Myocyte (in vitro differentiated cells): ENCODE measurements at places on chromosomes 7 and 10. TPM values are rescaled to one million over a fixed set of nuclear protein-coding genes. Genes with fewer than 3 reads are reported as not detected.
A peak's percentile ranks its signal among the peaks of the same experiment; 100 is the strongest.

- peak; percentile 79 for DNase-seq
Measured at GRCh38 chr10:48658243-48658974, 26.3 kb upstream of the WDFY4 start.

- no peak for DNase-seq
Measured at GRCh38 chr7:23003505-23004246, 10.3 kb downstream of the HYCC1 start.

GRCh38 chr7:108072739-108073138, 57.4 kb downstream of the LAMB4 start:
- no peak for DNase-seq

GRCh38 chr10:79435271-79436065, 10.0 kb downstream of the ZCCHC24 start:
- DNase-seq = peak; percentile 34

Gene ITPRID1
- not detected in 2 replicates for total RNA-seq

GRCh38 chr10:90889636-90890035, 17.9 kb downstream of the RPP30 start:
- no peak for DNase-seq

DNA sequence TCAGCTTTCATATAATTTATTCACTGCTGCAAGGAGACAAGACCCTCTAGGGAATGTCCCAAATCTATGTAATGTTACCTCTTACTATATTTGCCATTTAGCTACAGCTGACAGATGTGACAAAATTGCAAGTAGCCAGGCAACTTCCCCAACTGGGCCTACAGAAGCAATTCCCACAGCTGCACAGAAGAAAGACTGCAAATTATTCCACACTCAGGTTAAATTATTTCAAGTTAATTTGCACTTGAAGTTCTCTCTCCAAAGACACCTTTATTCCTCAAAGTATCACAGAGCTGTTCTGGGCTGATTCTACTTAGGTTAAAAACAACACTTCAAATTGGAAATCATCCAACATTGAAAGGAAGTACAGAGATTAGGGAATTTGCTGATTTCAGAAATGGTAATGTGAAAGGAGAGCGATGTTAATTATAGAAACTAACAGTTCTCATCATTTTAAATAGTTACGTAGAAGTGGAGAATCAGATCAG, 133.6 kb downstream of the THSD7A start:
- DNase-seq = no peak

Gene MRC1
- total RNA-seq = 0.05 TPM in 2 replicates

GRCh38 chr7:30674420-30674819, 7.8 kb downstream of the CRHR2 start:
- no peak for DNase-seq

GRCh38 chr7:104983076-104983577, 30.9 kb upstream of the KMT2E start:
- no peak for DNase-seq

DNA sequence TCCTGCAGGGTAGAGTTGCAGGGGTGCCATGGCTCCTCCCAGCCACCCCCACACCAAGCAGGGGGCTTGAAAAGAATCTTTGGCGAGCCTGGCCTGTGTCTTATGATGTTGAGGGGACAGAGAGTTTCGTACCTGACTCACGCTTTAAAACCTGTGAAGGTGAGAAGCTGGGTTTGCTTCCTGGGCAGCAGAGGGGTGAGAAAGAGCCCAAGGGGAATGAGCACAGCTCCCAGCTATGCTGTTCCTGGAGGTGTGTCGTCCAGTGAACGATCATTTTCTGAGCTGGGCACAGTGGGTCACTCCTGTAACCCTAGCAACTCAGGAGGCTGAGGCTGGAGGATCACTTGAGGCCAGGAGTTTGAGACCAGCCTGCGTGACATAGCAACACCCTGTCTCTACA, 13.5 kb upstream of the ADRB1 start:
- no peak for DNase-seq

Gene ACTR3C
- 0.32 TPM in 1 of 2 replicates, not detected in the other for total RNA-seq

GRCh38 chr7:142878315-142878714, 7.2 kb downstream of the TRPV6 start:
- DNase-seq = no peak

Gene FANK1
- total RNA-seq = 1.4 and 2.5 TPM in 2 replicates

DNA sequence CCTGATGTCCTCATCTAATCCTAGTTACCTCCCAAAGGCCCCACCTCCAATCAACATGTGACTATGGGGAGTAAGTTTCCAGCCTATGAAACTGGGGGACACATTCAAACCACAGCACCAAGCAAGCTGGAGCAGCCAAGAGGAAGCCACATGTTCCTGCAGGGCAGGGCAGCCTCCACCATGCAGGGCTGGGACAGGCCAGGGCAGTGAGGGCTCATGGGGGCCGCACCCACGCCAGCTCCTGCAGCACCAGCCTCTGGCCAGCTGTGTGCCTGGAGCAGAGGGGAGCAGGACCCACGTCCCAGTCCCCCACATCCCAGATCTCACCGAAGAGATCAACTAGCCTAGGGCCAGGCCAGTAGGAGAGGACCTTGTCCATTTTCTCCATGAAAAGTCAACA, 85.9 kb upstream of the INSIG1 start:
- DNase-seq = no peak

Gene CRHR2
- total RNA-seq = not detected in 2 replicates
